Frontal cortex (tissue), 4 donors: ENCODE measurements at places on chromosomes 7 and 10. TPM values are rescaled to one million over a fixed set of nuclear protein-coding genes. Genes with fewer than 3 reads are reported as not detected.

The HYAL4 gene
- total RNA-seq: not detected

The C10orf90 gene
- total RNA-seq: 0.41 TPM

The LRRD1 gene
- total RNA-seq: 1.2 TPM

The OPALIN gene
- not detected for total RNA-seq

The MYO1G gene
- total RNA-seq: 0.41 TPM

The DPYSL4 gene
- total RNA-seq: 43.6 TPM

The IFT22 gene
- total RNA-seq: 33.8 TPM

The C10orf53 gene
- not detected for total RNA-seq
